ENCODE measurements at places on chromosomes 1 and 21.
A peak's percentile ranks its signal among the peaks of the same experiment; 100 is the strongest.

- no peak for DNase-seq
Measured at GRCh38 chr1:154265586-154265985, 6.8 kb upstream of the HAX1 start.

- DNase-seq, result no peak
Measured at GRCh38 chr1:178341261-178341956, 155.4 kb downstream of the CLEC20A start.

DNA sequence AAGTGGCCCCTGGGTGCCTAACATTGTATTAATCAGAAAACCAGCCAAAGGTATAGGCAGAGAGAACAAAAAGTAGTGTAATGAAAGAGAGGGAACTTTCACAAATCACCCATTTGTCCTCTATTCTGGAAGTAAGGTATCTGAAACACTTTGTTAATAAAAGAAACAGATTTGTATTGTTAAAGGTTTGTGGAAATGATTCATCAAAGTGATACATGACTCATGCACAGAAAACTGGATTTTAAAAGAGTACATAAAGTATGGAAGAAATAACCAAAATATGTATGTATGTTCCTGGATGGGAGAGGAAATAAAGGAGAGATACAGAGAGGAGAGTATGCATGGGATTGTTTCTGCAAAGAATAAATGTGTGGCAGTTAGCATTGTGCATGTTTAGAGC, 126.8 kb downstream of the RGS21 start:
- no peak for DNase-seq

DNA sequence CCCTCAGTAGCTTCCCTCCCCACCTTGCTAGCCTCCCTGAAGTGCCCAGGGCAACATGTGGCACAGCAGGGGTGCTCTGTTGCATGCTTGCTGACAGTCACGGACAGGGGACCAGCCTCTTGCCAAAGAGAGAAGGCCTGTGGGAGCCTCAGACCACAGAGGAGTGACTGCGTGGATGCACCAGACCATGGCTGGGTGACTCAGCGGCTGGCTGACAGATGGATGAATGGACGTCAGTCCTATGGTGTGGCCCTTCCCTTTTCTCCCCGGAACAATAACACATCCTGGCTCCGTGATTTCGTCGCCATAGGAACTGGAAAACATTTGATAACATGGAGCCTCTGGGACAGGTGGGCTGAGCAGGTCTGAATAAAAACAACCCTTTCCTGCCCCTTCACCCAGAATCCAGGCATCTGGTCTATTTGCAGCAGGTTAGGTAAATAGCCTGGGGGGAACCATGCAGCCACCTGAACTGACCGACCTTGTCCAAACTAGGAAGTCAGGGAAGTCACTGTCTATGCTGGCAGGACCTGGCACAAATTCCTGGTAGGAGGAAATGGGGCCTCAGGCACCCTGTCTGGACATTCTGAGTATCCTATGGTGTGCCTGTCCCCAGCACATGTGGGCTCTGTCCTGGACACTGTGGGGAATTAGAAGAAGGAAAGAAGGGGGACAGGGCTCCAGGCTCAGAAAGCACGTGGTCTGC, 53.3 kb downstream of the NENF start:
- peak; percentile 100 for DNase-seq

DNA sequence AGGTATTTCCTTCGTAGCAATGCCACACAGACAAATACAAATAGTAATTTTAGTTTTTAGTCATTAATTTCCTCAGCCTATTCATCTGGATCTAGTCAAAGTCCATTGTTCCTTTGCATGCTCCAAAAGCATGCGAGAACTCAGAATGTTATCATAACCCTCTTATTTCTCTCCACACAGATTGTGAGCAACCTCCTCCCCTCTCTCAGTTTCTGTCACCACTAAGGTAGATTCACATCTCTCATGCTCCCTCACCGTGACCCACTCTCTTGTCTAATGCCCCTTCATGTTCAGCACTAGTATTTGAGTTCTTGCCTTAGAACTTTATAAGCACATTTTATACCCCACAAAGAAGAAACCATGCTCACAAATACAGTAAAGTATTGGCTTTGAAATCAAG, 582.4 kb downstream of the PLA2G4A start:
- DNase-seq, result no peak

DNA sequence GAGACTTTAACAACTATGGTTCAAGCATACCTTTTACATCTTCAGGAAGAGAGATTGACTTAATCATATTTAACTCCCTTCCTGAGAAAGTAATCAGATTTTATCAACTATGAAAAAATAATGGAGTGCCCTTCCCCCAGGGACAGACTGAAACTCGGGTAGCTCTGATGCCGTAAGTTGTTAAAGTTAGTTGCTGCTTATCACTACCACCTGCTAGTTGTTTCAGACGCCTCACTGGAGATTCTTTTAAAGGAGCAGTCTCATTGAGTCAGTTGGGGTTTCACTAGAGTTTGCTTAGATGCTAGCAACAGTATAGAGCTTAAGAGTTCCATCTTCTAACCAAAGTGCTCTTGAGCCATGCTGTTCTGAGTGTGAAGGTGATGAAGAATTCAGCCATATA, 17.0 kb upstream of the TRAF5 start:
- no peak for DNase-seq

DNA sequence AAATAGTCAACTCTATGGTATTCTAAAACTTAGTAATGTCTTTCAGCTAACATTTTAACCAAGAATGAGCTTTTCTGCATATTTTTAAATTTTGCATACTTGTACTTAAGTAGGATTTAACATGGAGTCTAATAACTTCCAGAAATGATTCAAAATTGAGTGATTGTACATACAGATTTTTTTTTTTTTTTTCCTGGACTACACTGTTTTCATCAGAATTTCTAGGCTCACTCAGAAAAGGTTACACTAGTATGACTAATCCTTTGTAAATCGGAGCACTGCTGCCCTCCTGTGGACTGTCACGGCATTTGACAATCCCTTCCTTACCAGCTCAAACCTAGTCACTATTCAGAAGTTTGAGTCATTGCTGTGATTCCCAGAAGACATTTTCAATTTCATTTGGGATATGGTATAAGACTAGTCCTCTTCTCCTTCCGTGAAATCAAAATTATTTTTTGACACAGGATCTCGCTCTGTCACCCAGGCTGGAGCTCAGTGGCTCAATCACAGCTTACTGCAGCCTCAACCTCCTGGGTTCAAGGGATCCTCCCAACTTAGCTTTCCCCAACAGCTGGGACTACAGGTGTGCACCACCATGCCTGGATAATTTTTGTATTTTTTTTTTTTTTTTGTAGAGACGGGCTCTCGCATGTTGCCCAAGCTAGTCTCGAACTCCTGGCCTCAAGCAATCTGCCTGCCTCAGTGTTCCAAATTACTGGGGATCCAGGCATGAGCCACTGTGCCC, 45.5 kb downstream of the CD46 start:
- peak; percentile 67 for DNase-seq

DNA sequence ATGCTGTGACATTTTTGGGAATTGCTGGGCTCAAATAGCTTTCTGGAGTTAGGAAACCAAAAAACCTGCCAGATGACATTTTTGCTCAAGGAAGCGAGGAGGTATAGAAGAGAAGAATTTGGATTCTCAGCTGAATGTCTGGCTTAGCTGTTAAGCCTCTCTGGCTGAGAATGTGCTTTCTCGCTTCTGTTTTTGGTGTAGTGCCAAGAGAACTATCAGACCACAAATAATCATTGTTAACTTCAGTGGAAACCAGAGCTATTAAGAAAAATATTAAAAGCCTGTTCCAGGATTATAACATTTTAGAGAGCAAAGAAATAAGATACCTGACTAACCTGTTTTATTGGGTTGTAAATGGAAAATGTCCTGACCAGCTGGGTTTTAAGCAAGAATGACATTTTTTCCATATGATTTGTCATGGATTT, 39.5 kb upstream of the DIPK1A start:
- no peak for DNase-seq

GRCh38 chr1:81296601-81297000, 504.1 kb upstream of the ADGRL2 start:
- DNase-seq, result no peak

GRCh38 chr1:212452323-212453155, 19.8 kb downstream of the NENF start:
- no peak for DNase-seq
